ENCODE measurements at places on chromosomes 7 and 10. TPM values are rescaled to one million over a fixed set of nuclear protein-coding genes. Genes with fewer than 3 reads are reported as not detected.

Gene CLCN1
- under 0.01 TPM for total RNA-seq

Gene WNT16
- 0.32 TPM for total RNA-seq

Gene UCMA
- not detected for total RNA-seq

Gene RBP3
- total RNA-seq: not detected

Gene PNLIPRP2
- total RNA-seq: not detected

Gene BTRC
- total RNA-seq: 11.0 TPM

Gene CNPY1
- total RNA-seq: not detected

Gene BET1
- 44.5 TPM for total RNA-seq

Gene ARF5
- 75.6 TPM for total RNA-seq

Gene MYPN
- 18.6 TPM for total RNA-seq

Gene FLNC
- total RNA-seq: 202 TPM

Gene PAPOLB
- not detected for total RNA-seq

Gene CASP2
- 11.9 TPM for total RNA-seq

Gene MALRD1
- total RNA-seq: 1.7 TPM

Gene ZNF727
- total RNA-seq: not detected

Gene COMMD3
- total RNA-seq: 32.9 TPM

Gene BMPER
- 5.8 TPM for total RNA-seq

Gene A1CF
- total RNA-seq: not detected

Gene DCLRE1C
- total RNA-seq: 12.6 TPM

Gene SFTPA1
- not detected for total RNA-seq

Gene CDK5
- total RNA-seq: 22.2 TPM

Gene PNLIPRP3
- total RNA-seq: not detected

Gene SPDYE18
- total RNA-seq: not detected

Measured in fibroblast of villous mesenchyme (primary cell).